ENCODE measurements at places on chromosomes 2 and 18.

GRCh38 chr2:148957023-148957422 lies 81.5 kb upstream of the LYPD6B start:
- DNase-seq, result peak; percentile 83

GRCh38 chr2:236014408-236015131 lies 153.6 kb downstream of the GBX2 start:
- no peak for DNase-seq

GRCh38 chr18:48575658-48576456 lies 37.0 kb downstream of the CTIF start:
- no peak for DNase-seq

DNA sequence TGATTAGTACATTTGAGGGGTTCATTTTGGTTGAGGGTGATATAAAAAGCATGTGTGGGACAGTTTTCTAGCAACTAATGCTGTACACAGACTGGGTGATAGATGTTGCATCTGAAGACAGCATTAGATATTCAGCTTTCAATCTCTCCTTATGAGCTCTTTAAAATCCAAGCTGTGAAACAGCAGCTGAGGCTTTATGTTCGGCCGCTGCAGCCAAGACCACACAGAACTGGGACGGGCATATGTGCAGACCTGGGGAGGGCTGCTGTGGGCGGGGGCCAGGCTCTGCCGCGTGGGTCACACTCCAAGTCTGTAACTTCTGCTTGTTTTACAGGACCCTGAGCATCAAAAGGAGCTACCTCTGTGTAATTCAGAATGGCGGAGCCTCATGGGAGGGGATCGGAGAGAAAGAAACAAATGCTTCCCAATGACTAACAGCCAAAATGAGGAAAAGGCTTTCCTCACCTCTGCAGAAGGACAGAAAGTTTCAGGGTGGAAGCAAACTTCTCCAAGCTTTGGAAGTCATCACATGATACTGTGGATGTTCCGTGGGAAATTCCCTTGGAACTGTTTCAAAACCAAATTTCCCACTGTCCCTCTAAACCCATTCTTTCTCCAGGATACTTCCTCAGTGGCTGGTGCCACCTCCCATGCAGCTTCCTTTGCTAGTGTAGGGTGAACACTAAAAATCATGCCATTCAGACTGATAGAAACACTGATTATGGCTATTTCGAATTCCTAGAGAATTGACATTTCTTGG lies 711.9 kb upstream of the ID2 start:
- no peak for DNase-seq

DNA sequence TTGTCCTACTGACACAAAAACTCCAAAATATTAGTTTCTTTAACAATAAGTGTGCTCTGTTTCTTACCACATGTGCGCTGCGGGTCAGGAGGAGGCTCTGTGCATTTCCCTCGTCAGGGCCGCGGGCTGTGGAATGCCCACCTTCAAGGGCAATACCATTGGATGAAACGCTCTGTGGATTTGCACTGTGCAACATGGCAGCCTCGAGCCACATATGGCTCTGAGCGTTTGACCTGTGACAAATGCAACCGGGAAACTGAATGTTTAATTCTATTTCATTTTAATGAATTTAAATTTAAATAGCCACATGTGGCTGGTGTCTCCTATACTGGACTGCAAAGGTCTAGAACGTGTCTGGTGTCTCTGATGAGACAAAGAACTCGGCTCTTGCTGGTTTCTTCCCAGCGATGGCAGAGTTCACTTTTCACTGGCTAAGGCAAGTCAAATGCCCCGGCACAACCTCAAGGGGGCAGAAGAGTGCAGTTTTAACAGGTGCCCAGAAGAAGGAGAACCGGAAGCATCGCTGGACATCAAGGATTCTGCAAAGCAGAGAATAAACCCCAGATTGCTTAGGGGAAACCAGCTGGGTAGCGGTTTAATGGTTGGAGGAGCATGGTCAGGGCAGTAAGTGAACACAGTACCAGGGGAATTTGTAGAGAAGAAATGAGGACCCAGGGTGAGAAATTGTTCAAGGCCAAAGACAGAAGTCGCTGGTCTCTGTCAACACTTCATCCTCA lies 37.0 kb upstream of the TMEM18 start:
- DNase-seq, result no peak

- no peak for DNase-seq
These were observed 44.3 kb upstream of the REL start for GRCh38 chr2:60837123-60837522.

DNA sequence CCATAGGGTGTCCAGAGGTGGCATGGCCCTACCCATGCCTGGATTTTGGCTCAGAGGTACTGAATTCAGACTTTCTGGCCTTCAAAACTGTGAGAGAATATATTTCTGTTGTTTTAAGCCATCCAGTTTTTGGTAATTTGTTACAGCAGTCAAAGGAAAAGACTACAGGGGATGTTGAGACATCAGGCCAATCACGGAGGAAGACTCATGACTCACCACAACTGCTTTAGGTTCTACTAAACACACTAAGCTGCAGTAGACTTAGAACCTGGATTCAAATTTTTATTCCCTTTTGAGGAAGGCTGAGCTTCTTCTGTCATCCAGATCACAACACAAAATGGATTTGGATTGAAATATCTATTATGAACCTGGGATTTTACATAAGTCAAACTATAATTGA lies 12.0 kb upstream of the C2orf66 start:
- DNase-seq, result no peak

DNA sequence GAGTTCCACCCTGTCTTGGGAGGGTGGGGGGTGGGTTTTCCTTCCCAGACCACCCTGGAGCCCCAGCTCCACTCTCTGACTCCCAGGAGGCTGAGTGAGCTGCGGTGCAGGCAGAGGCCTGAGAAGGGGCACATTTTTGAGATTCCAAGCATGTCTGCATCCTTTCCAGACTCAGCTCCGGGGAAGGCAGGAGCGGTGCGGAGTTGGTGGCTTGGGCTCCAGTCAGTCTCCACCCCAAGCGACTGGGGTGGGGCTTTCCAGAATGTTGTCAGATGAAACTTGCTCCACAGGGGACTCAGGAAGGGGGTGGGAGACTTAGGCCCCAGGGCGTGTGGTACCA lies 44.2 kb upstream of the HS6ST1 start:
- DNase-seq, result no peak

GRCh38 chr18:78430131-78430758 lies 549.4 kb upstream of the SALL3 start:
- DNase-seq, result no peak

GRCh38 chr2:159549234-159549633 lies 67.1 kb downstream of the BAZ2B start:
- DNase-seq, result no peak

DNA sequence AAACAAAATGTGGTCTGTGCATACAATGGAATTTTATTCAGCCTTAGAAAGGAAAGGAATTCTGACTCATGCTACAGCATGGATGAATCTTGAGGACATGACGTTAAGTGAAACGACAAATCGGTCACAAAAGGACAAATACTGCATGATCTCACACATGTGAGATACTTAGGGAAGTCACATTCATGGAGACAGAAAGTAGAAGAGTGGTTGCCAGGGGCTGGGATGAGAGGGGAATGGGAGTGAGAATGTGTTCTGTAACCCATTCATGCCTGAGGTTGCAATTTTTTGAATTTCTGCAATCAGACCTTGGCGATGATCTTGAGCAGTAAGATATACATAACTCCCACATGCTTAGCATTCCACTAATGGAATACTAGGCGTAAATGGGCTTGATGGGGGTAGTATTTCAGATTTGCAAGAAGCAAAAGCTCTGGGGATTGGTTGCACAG lies 22.0 kb downstream of the FHL2 start:
- DNase-seq, result no peak

GRCh38 chr2:140657657-140658056 lies 1473.2 kb downstream of the LRP1B start:
- no peak for DNase-seq
